ENCODE measurements at places on chromosomes 12 and 14.

GRCh38 chr14:100875861-100876590 is 27.5 kb downstream of the RTL1 start:
- no peak for DNase-seq

- no peak for DNase-seq
These were observed 9.6 kb upstream of the PTPRB start for GRCh38 chr12:70646850-70647249.

DNA sequence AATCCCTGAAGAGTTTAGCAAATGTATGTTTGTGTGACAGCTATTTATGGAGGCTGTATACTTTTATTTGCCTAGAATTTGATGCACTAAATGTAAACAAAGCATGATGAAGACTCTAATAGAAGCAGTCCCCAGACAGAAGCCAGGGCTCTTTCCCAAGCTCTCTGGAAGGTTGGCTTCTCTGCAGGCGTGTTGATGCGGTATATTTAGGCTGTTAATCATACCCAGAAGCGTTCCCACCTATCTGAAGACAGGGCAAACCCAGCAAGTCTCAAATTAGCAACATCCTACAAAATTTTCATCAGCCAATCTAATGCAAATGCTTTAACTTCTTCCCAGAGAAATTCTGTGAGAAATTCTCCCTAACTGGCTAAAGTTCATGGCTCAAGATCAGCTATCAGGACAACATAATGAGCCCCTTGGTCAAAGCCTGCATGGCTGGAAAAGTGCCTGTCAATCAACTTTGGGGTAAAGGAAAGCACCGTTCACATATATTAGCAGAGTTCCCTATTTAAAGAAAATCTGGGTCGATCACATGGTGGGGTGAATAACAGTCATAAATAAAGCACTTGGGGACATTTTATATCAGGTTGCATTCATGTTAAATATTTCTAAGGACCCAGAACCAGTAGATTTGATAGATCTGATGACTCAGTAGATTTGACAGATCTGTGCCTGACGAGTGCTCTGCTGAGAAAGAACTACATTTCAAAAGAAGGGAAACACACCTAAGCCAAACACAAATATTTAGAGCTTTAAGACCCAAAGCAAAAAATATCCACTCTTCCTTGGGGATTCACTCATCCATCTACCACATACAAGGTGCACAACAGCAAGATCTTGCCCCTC is 46.6 kb downstream of the KSR2 start:
- no peak for DNase-seq

DNA sequence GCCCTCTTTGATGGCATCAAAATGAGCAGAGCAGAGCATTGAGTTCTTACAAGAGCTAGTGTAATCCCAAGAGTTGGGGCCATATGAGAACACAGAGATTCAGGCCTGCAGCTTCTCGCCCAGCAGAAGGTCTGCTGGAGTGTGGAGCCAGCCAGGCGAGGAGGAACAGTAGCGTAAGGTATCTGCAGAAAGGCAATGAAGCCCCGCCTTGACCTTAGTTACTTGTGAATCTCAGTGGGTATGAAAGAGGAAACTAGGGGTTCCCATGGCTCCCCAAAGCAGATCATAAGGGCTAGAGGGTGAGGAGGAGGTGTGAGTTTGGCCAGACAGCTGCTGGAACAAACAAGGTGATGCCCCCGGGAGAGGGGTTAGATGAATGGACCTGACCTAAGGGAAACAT is 49.4 kb downstream of the SLC8A3 start:
- DNase-seq = no peak

- DNase-seq = no peak
These were observed 54.9 kb upstream of the SCN8A start for GRCh38 chr12:51536159-51536558.

- peak; percentile 78 for DNase-seq
These were observed 11.3 kb downstream of the RARG start for GRCh38 chr12:53220694-53221202.

GRCh38 chr12:90151491-90152015 is 442.9 kb upstream of the ATP2B1 start:
- no peak for DNase-seq

DNA sequence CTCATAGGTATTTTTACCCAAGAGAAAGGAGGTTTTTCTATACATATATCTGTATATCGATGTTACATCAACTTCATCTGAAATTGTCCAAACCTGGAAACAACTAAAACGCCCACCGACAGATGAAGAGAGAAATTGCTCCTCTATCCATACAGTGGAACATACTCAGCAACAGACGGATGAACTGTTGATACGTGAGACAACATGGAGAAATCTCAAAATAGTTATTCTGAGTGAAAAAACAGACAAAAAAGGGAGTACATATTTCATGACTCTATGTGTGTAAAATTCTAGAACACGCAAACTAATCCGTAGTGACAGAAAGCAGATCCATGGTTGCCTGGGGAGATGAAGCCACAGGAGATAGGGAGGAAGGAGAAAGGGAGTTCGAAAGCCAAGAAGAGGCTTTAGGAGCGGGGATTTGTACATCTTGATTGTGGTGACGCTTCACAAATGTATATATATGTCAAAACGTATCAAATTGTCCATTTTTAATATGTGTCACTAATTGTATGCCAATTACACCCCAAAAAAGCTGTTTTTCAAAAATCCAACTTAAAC is 37.6 kb upstream of the C14orf180 start:
- DNase-seq = no peak

GRCh38 chr12:114920771-114921554 is 237.0 kb upstream of the TBX3 start:
- no peak for DNase-seq

DNA sequence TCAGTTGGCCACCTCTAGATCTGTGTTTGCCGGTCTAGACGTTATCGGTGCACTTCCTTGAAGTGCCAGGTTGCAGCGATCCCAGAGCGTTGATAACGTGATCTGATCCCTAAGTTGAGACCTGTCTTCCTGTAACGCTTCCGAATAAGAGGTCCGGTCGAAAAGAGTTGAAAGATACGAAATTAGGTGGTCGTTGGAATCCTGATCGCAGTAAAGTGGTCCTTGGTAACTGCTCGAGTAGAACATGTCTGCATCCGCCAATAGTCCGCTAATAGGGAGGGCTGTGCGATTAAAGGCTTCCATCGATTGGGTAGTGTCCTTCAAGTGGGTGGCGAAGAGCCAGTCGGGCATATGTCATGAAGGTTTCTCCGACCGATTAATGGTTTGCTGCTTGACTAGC is 2.7 kb downstream of the SRSF5 start:
- no peak for DNase-seq

GRCh38 chr12:122486805-122487426 is 13.8 kb downstream of the ZCCHC8 start:
- DNase-seq = no peak

DNA sequence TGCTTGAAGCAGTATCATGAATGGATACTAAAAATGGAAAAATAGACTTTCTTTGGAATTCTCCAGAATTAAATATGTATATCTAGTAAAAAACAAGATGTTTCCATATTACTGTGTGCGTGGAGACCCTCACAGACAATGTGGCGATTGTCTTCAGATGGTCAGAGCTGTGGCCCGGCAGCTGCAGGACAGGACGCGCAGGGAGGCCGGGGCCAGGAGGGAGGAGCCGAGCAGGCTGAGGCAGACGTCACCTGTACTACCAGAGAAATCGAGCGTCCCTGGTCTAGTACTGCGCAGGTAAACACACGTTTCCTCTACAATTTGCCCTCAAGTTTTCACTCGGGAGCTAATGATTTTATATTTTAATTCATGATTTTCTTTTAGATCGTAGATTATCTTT is 22.8 kb downstream of the DDX51 start:
- no peak for DNase-seq

DNA sequence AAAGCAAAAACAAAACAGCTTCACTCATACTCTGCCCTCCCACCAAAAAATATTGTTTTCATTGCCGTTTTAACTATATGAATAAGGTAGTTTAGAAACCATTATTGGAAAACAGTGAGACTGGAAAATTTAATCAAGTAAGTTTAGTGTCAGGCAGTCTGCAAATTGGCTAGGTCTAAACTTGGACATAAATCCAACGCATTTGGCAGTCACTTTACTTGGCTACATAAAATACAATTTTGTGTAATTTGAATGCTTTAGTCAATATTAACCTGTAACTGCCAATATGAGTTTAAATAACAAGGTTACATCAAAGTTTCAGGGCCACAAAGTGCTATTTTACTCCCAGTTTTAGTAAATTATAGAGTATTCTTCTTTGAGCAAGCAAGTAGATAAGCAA is 202.3 kb upstream of the SLC38A2 start:
- DNase-seq = no peak

DNA sequence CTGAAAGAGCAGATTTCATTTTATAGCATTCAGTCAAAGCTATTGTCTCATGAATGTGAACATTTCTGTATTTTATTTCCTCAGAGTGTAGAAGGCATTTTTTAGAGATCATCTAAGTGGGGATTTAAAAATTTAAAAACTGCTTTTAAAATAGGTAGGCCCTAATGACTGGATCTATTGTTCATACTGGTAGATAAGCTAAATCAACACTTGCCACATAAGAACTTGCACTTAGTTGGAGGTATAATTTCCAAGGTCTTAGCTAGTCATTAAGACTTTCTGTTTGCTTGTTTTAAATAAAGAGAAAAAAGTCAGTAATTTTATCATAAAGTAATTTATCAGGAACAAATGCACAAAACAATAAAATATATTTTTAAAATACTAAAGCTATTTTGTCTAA is 75.2 kb upstream of the LMO3 start:
- no peak for DNase-seq

- no peak for DNase-seq
These were observed 60.1 kb upstream of the EIF5 start for GRCh38 chr14:103273745-103274615.

- no peak for DNase-seq
These were observed 115.0 kb upstream of the SRRM4 start for GRCh38 chr12:118866346-118866745.

DNA sequence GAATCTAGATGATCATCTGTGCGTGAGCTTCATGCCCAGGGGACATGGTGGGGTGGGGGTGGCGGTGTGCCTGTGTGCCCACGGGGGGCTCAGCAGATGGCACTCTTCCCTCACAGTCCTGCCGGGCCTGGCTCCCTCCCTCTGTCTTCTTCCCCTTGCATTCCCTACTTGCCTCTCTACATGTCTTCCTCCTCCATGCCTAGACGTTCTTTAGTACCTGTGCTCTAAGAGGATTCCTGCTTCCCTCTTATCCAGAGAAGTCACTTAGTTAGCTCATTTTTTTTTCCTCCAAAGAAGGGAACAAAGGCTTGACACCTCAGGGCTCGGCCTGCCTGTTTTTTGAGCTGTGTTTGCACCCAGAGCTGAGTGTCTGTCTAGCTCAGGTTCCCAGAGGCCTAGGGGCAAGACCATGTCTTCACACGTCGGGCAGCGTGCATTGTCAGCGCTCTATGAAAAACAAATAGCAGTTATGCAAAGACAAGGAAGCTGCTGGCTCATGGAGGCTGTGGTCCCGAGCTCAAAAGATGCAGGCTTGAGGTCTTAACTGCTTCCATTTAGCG is 48.8 kb downstream of the NINJ2 start:
- peak; percentile 23 for DNase-seq

DNA sequence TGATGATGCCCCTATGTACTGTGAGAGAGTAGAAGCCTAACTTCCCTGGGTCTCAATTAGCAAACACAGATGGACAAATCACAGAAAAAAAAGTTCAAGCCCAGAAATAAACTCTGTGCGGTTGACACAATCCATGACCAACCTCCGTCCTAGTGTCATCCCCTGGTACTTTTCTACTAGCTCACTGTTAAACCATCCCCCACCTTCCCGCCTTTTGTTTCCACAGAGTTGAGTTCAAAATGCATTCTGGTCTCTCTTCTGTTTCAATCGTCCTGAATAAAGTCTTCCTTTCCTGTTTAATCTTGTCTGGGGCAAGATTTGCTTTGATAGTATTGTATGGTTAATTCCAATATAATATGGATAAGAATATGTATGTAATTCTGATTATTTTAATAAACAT is 199.9 kb downstream of the SLC6A15 start:
- DNase-seq = no peak

DNA sequence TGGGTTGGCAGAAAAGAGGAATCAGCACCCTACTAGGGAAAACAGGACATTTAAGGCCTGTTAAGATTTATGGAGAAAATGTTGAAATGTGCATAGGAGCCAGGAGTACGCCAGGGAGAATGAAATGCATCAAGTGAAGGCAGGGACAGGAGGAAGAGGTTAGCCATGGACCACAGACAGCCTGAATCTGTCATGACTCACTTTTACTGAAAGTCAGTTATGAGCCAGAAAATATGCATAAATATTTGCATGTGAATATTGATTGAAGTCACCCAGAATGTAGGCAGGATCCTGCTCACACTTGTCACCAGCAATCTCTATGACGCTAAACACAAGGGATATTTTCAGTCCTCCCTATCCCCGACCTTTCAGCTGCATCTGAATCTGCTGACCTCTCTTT is 25.1 kb upstream of the CDK17 start:
- no peak for DNase-seq

GRCh38 chr12:51372021-51372420 is 19.2 kb downstream of the GALNT6 start:
- no peak for DNase-seq

DNA sequence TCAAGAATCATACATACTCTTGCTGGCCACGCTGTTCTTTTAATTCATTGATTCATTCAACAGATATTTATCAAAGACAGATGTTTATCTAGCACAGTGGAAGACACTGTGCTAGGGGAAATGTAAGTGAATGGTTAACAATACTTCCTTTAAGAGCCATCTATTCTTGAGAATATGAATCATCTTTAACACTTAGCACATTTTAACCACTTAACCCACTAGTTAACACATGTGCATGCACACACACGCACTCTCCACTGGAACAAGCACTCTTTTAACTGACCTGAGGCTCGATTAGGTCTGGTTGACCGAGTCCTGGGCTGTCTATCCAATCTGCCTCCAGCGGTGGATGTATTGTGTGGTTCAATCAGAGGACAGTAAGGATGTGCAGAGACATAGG is 34.6 kb downstream of the LMNTD1 start:
- DNase-seq = no peak

GRCh38 chr14:95478818-95479217 is 37.6 kb downstream of the SYNE3 start:
- DNase-seq = no peak

DNA sequence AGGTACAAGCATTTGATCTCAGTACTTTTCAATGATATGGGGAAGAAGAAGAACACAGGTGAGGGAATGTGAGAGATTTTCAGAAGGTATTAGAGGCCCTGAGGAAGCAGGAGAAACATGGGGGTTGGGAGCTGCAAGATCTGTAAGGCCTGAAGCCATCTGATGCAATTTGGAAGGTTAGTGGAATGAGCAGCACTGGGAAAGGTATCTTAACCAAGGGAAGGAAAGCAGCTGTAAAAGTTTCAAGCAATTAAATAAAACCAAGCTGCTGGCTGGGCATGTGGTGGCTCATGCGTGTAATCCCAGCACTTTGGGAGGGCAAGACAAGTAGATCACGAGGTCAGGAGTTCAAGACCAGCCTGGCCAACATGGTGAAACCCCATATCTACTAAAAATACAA is 104.4 kb upstream of the PARP11 start:
- no peak for DNase-seq

- DNase-seq = no peak
These were observed 77.4 kb downstream of the KCNK13 start for GRCh38 chr14:90139199-90139598.

Data from CD4-positive, alpha-beta T cell treated with Interleukin-15 for 4 hours (primary cell).